ENCODE measurements at places on chromosomes 6 and 20.

- no peak for DNase-seq
Measured at GRCh38 chr6:160315310-160315709, 32.9 kb upstream of the SLC22A3 start.

DNA sequence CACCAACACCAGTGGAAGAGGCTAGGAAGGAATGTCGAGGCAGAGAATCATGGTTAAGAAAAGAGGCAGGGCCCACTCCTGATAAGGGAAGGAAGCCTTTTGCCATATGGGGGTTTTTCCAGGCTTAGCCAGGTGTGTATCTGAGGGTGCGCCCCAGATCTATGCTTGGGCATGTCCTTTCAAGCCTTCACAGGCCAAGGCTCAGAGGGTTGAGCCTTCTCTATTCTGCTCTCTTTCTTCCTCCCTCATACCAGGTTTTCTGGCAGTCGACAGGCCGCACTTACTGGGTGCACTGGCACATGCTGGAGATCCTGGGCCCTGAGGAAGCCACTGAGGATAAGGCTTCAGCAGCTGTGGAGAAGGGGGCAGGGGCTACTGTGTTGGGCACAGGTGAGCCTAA is 4.7 kb downstream of the CUL9 start:
- no peak for DNase-seq

GRCh38 chr6:100209323-100210136 is 215.5 kb upstream of the MCHR2 start:
- DNase-seq, result no peak

- no peak for DNase-seq
Measured at GRCh38 chr6:51843456-51844056, 243.9 kb downstream of the PKHD1 start.
